Kidney (tissue), 22 donors: ENCODE measurements at places on chromosomes 4 and X.
A peak's percentile ranks its signal among the peaks of the same experiment; 100 is the strongest.

GRCh38 chrX:118496763-118497079, 1.1 kb downstream of the DOCK11 start:
- DNase-seq: peak; percentile 9
- H3K27me3 ChIP-seq: peaks cover 2% of the 10 kb centered on the region
- H3K27ac ChIP-seq: peak overlapping the region; percentile 32
- H3K4me3 ChIP-seq: peak overlapping the region; percentile 50
- no peaks in the 10 kb centered on the region for H3K36me3 ChIP-seq

- H3K27me3 ChIP-seq: no peaks in the 10 kb centered on the region
- H3K4me1 ChIP-seq: no peaks in the 10 kb centered on the region
- H3K36me3 ChIP-seq: no peaks in the 10 kb centered on the region
- H3K4me3 ChIP-seq: no peak overlapping the region
Observed at GRCh38 chrX:23799469-23800065, 16.6 kb downstream of the SAT1 start.

DNA sequence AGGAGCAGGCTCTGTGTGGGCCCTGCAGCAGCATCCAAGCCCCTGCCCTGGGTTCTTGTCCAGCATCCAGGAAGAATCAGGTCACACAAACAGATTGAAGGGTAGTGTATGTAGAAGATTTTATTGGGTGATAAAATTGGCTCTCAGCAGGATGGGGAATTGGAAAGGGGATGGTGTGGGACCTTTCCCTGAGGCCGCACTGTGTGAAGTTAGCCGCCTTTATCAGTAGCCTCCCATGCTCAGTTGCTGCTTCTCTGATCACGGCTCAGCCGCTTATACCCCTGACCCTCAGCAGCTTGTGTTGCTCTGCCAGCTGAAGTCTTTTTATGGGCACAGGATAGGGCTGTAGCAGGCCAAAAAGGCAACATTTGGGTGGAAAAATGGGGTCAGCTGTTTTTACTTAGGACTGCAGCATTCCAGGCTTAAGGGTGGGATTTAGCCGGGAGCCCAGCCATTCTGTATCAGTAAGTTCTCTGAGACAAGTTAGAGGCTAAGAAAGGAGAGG, 35.2 kb upstream of the CCNG2 start:
- H3K27me3 ChIP-seq: no peaks in the 10 kb centered on the region
- no peak overlapping the region for H3K4me3 ChIP-seq
- no peaks in the 10 kb centered on the region for H3K36me3 ChIP-seq
- no peak for DNase-seq
- no peak overlapping the region for H3K27ac ChIP-seq

- no peak overlapping the region for H3K27ac ChIP-seq
- DNase-seq: no peak
- no peak overlapping the region for H3K4me3 ChIP-seq
- H3K4me1 ChIP-seq: no peaks in the 10 kb centered on the region
- no peaks in the 10 kb centered on the region for H3K36me3 ChIP-seq
Observed at GRCh38 chrX:26788402-26788998, 572.5 kb downstream of the MAGEB5 start.

GRCh38 chrX:24480400-24480865, 15.3 kb downstream of the PDK3 start:
- no peak overlapping the region for H3K27ac ChIP-seq
- no peaks in the 10 kb centered on the region for H3K36me3 ChIP-seq
- H3K4me1 ChIP-seq: no peaks in the 10 kb centered on the region
- no peak for DNase-seq
- H3K4me3 ChIP-seq: no peak overlapping the region

GRCh38 chr4:146450524-146450923, 71.2 kb downstream of the SLC10A7 start:
- H3K36me3 ChIP-seq: no peaks in the 10 kb centered on the region
- H3K27me3 ChIP-seq: no peaks in the 10 kb centered on the region
- no peak for DNase-seq
- H3K4me1 ChIP-seq: no peaks in the 10 kb centered on the region
- H3K4me3 ChIP-seq: no peak overlapping the region

DNA sequence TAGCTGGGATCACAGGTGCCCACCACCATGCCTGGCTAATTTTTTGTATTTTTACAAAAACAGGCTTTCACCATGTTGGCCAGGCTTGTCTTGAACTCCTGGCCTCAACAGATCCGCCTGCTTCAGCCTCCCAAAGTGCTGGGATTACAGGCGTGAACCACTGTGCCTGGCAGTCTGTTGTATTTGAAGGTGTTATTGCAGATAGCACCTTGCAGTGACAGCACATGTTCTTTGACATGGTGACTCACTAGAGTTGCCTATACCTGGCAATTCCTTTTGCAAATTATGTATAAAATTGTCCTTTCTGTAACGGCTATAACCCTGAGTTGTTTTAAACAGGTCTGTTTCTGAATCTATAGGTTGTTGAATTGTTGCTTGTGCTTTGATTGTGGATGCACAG, 7.9 kb downstream of the OGT start:
- no peak overlapping the region for H3K27ac ChIP-seq
- H3K36me3 ChIP-seq: no peaks in the 10 kb centered on the region
- no peaks in the 10 kb centered on the region for H3K27me3 ChIP-seq
- DNase-seq: no peak

DNA sequence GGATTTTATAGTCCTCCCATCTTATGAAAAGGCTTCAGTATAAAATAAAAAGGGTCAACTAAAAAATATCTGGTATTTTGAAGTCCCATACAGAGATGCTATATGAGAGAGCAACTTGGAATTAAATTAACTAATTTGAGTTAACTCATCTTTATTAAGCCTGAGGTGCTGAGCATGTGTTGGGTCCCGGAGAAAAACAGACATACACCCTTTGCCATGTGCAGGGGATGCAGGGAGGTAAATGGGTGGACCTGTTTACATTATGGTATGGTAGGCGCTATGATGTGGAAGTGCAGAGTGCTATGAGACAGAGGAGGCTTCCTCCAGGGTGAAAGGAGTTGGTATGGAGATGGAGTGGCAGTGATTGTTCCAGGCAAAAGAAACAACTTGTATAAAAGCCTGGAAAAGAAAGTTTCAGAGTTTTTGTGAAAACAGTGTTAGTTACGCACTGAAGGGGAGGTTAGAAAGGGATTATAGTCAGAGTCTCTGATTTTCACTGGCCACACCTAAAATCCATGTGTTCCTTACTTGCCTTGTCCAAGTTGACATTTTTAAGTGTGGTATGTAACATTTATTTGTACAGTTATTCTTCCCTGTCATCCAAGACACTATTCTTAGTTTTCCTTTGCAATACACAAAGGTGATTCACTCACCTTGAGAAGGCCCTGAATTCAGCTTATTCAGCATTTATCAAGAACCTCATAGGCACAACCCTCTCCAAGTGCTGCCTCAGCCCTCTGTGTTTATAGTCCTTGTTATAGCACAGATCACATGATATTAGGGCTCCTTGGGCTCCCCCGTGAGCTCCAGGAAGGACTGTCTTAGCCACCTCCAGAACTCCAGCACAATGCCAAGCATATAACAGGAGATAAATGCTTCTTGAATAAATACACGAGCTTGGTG, 152.0 kb downstream of the RASL11B start:
- H3K27ac ChIP-seq: no peak overlapping the region
- DNase-seq: no peak
- no peak overlapping the region for H3K4me3 ChIP-seq
- peaks cover 13% of the 10 kb centered on the region for H3K4me1 ChIP-seq
- H3K36me3 ChIP-seq: no peaks in the 10 kb centered on the region

DNA sequence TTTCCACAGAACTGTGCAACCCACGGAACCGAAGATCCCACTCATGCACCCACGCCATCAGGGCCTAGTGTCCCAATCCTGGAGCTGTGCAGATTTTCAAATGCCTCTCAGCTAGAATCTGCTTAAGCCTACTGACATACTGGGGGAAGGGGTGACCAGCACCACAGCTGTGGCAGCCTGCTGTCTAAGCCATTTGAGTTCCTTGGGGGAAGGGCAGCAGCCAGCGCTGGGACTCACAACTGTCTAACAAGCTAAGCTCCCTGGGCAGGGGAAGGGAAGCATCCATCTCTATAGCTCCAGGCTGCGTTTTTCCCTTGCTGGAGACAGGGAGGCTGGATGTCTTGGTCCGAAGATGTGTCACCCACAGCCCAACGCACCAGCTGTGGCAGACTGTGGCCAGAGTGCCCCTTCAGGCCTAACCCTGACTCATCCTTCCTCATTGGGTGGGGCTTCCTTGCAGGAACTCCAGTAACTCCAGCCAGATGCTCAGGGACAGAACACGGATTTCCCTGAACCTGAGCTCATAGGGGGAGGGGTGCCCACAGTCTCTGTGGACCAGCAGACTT, 194.8 kb downstream of the CHRDL1 start:
- no peaks in the 10 kb centered on the region for H3K36me3 ChIP-seq
- H3K27me3 ChIP-seq: no peaks in the 10 kb centered on the region
- DNase-seq: no peak
- no peak overlapping the region for H3K27ac ChIP-seq

DNA sequence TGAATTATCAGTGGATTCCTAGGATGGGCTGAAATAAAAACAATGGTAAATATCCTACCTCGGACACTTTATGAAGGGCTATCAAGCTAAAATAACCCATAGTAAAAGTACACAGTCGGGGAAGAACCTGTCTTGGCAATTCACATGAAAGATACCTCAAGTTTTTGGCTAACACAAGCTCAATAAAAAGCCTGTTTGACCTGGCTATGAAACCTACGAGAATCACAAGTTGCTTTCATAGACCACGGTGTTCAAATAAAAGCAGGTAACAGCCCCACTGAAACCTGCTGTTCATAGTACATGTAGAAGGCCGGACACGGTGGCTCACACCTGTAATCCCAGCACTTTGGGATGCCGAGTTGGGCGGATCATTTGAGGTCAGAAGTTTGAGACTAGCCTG, 12.3 kb downstream of the RLIM start:
- peaks cover 2% of the 10 kb centered on the region for H3K36me3 ChIP-seq
- H3K27me3 ChIP-seq: no peaks in the 10 kb centered on the region
- no peak overlapping the region for H3K27ac ChIP-seq
- H3K4me3 ChIP-seq: no peak overlapping the region
- DNase-seq: no peak
- H3K4me1 ChIP-seq: no peaks in the 10 kb centered on the region

DNA sequence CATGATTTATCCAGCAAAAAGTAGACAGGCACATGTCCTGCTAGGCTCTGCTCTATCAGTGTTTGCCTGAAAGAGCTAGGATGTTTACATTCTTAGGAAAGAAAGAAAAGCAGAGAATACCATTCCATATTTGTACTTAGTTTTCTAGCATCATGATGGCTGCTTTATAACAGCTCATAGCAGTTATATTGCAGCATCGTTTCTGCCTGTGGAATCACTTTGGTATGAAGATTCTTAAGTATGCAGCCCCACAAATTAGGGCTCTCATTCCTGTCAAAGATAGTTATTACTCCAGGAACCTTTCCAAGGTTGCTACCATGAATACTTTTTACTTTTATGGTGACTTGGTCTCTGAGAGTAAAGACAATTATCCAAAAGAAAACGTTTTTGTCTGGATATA, 119.0 kb upstream of the MYOZ2 start:
- no peak overlapping the region for H3K4me3 ChIP-seq
- no peaks in the 10 kb centered on the region for H3K27me3 ChIP-seq
- no peak for DNase-seq
- no peaks in the 10 kb centered on the region for H3K4me1 ChIP-seq

GRCh38 chr4:1693131-1693896, 9.2 kb upstream of the FAM53A start:
- no peaks in the 10 kb centered on the region for H3K4me1 ChIP-seq
- H3K36me3 ChIP-seq: peaks cover 16% of the 10 kb centered on the region
- H3K27me3 ChIP-seq: no peaks in the 10 kb centered on the region
- peak; percentile 85 for DNase-seq

DNA sequence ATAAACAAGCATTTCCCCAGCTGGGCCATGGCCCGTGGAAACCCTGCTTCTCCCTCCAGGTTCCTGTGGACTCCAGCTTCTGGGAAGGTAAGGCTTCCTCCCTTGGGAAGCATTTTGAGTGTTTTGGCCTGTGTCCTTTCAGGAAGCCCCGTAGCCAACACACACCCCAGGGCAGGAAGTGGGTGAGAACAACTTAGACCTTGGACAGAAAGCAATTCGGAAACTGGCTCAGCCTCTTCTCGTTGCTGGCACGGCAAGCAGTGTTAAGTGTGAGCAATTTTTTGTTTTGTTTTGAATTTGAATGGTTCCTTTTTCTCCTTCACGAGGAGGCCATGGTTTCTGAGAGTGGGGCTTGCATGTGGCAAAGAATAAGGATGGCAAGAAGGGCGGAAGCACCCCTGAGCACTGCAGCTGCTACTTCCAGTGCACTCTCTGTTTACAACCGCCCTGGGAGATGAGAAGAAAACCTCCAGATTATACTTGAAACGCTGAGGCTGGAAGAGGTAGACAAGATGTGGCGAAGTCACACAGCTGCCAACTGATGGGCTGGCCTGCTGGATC, 14.1 kb upstream of the CYTL1 start:
- no peak overlapping the region for H3K4me3 ChIP-seq
- H3K4me1 ChIP-seq: peaks cover 2% of the 10 kb centered on the region
- no peak for DNase-seq
- no peaks in the 10 kb centered on the region for H3K36me3 ChIP-seq
- no peaks in the 10 kb centered on the region for H3K27me3 ChIP-seq

DNA sequence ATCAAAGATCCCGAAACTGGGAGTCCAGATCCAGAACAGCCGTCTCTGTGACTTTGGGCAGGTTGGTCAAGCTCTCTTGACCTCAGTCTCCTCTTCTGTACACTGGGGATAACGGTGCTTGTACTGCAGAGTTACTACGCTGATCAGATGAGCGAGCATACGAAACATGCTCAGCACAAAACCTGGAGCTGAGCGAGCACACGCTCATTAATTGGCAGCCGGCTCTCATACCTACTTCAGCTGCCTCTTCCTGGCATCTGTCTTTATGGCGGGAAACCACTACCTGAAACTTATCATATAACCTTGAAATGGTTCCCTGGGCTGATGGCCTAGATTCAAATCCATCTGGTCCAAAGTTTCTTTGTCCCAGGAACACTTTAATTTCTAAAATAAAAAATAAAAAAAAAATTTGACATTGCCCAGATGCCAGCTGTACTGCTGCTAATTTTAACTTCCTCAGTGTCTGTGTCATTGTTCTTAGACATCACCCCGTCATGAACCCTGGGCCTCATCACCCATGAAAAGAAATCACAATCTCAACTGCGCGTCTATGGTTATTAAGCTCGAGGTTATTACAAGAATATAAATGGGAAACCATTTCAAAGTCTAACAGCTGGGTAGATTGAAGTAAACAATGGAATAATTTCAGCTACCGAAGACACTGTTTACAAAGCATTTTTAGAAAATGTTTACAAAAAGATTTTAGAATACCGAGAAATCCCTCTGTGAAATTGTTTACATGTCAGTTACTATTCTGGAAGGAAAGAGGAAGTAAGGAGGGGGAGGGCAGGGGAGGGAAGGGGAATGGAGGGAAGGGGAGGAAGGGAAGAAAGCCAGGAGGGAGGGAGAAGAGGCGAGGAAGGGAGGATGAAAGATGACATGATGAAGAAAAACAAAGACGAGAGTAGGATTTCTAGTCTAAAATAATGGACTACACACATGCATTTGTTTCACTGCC, 49.0 kb downstream of the CRMP1 start:
- no peak for DNase-seq
- no peaks in the 10 kb centered on the region for H3K36me3 ChIP-seq
- no peaks in the 10 kb centered on the region for H3K4me1 ChIP-seq
- no peak overlapping the region for H3K27ac ChIP-seq
- H3K27me3 ChIP-seq: no peaks in the 10 kb centered on the region
